Keratinocyte (primary cell): ENCODE measurements at places on chromosomes 12 and 14. TPM values are rescaled to one million over a fixed set of nuclear protein-coding genes. Genes with fewer than 3 reads are reported as not detected.

DNA sequence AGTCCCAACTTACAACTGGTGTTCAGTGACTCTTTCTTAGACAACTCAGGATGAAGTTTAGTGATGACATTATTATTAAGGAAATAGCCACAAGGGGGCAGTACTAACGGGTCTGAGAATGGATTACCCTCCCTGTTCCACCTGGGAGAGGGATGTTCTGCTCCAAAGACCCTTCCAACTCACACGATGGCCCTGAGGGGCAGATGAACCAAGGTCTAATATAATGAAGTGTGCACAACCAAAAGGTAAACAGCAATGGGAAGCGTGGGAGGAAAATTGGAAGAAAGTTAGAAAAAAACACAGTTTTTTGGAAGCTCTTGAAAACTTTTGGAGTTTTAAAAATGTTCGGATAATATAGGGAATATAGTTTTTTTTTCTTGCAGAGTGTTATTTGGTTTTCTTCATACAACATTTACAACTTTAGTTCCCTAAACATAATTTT lies 24.0 kb downstream of the FGF6 start:
- H3K27ac ChIP-seq, result no peak overlapping the region
- no peaks in the 10 kb centered on the region for H3K36me3 ChIP-seq
- no peak overlapping the region for H3K4me3 ChIP-seq
- H3K27me3 ChIP-seq, result peaks cover 14% of the 10 kb centered on the region

- no peaks in the 10 kb centered on the region for H3K27me3 ChIP-seq
- no peaks in the 10 kb centered on the region for H3K4me1 ChIP-seq
- DNase-seq, result no peak
- H3K4me3 ChIP-seq, result no peak overlapping the region
- no peak overlapping the region for H3K27ac ChIP-seq
Measured at GRCh38 chr12:65192963-65193516, 23.7 kb downstream of the LEMD3 start.

DNA sequence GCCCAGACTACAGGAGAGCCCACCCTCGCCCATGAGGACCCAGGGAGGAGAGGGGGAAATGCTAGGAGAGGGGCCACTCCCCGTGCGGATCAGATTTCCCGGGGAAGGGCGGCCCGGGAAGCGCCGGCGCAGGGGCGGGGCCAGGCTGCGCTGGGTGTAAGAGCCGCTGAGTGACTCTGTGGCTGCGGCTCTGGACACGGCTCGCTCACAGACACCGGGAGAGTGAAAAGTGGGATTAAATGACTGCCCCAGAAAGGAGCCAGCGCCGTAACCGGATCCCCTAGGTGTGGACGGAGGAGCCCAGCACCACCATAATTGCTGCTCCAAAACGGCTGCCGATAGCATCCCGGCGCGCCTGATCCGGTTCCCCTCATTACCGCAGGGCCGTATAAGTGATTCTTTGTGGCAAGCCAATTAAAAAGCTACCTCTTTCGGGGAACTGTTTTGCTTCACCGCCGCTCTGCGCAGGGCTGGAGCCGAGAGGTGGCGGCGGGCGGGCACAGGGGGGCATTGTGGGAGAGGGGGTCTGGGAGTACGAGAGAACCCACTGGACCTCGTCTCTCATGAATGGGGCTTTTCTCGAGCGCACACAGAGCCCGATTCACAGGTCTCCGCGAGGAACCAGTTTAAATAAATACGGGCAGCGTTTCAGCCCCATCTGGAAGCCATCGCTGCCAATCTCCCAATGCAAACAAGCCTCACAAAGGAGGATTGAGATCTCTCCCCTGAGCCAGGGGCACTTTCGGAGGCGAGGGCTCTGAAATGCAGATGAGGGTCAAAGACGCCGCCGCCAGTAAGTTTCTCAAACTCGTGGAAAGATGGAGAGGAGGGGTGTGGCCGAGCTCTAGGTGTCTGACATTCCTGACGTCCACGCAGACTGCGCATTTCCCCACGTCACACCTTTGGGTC lies 2.5 kb downstream of the COL2A1 start:
- H3K27me3 ChIP-seq, result peaks cover 49% of the 10 kb centered on the region
- peak overlapping the region; percentile 91 for H3K27ac ChIP-seq
- peak overlapping the region; percentile 36 for H3K4me3 ChIP-seq
- peaks cover 33% of the 10 kb centered on the region for H3K4me1 ChIP-seq
- H3K36me3 ChIP-seq, result no peaks in the 10 kb centered on the region

- H3K36me3 ChIP-seq, result no peaks in the 10 kb centered on the region
- no peak for DNase-seq
- no peaks in the 10 kb centered on the region for H3K27me3 ChIP-seq
- H3K27ac ChIP-seq, result no peak overlapping the region
Measured at GRCh38 chr12:79200176-79200575, 335.6 kb downstream of the SYT1 start.

DNA sequence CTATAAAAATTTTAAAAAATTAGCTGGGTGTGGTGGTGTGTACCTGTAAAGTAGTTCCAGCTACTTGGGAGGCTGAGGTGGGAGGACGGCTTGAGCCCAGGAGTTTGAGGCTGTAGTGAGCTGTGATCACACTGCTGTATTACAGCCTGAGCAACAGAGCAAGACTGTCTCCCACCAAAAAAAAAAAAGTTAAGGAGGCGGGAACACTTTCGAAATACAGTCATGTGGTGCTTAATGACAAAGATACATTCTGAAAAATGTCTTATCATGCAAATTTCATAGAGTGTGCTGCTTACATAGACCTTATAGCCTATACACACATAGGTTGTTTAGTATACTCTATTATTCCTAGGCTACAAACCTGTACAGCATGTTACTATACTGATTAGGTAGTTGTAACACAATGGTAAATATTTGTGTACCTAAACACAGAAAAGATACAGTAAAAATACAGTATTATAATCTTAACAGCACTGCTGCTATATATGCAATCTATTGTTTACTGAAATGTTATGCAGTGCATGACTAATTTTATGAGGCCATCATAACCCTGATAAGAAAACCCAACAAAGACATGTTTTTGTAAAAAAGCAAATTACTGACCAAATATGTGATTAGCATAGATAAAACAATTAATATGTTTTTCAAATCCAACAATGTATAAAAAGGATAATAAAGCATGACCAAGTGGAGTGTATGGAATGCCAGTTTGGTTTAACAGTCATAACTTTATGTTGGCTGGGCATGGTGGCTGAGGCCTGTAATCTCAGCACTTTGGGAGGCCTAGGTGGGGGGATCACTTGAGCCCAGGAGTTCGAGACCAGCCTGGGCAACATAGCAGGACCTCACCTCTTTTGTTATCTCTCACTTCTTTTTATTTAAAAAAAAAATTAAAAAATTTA lies 11.4 kb downstream of the EIF2S1 start:
- no peaks in the 10 kb centered on the region for H3K4me1 ChIP-seq
- DNase-seq, result no peak
- no peaks in the 10 kb centered on the region for H3K27me3 ChIP-seq
- peak overlapping the region; percentile 20 for H3K27ac ChIP-seq
- no peak overlapping the region for H3K4me3 ChIP-seq
- peaks cover 24% of the 10 kb centered on the region for H3K36me3 ChIP-seq

GRCh38 chr14:20472536-20473169 lies 3.4 kb downstream of the PNP start:
- H3K36me3 ChIP-seq, result peaks cover 58% of the 10 kb centered on the region
- H3K27ac ChIP-seq, result no peak overlapping the region
- no peak for DNase-seq
- no peak overlapping the region for H3K4me3 ChIP-seq
- peaks cover 33% of the 10 kb centered on the region for H3K4me1 ChIP-seq

DNA sequence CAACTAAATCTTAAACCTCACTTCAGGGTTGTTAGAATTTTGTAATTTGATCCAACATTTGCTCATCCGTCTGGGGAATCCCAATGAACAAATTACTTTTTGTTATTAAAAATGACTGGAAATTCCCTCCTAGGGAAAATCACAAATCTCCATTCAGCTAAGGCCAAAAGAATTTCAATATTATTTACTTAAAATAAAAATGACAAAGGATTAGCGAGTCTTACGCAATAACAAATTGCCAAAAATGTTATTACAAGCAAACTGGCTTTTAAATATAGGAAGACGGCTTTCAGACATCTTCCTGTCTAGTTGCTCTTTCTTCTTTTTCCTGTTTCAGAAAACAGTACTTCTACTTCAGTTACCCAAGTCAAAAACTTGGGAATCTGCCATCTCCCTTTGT lies 92.4 kb upstream of the TSPAN8 start:
- no peak overlapping the region for H3K27ac ChIP-seq
- no peaks in the 10 kb centered on the region for H3K4me1 ChIP-seq
- H3K27me3 ChIP-seq, result no peaks in the 10 kb centered on the region
- no peak for DNase-seq
- H3K36me3 ChIP-seq, result no peaks in the 10 kb centered on the region

GRCh38 chr14:80310938-80311750 lies 99.8 kb upstream of the DIO2 start:
- H3K27me3 ChIP-seq, result no peaks in the 10 kb centered on the region
- no peak for DNase-seq
- no peak overlapping the region for H3K4me3 ChIP-seq
- no peak overlapping the region for H3K27ac ChIP-seq
- H3K4me1 ChIP-seq, result no peaks in the 10 kb centered on the region

- H3K4me1 ChIP-seq, result no peaks in the 10 kb centered on the region
- DNase-seq, result no peak
- H3K27ac ChIP-seq, result no peak overlapping the region
- no peaks in the 10 kb centered on the region for H3K27me3 ChIP-seq
- peaks cover 13% of the 10 kb centered on the region for H3K36me3 ChIP-seq
Measured at GRCh38 chr14:34794217-34794616, 79.8 kb upstream of the CFL2 start.

Gene GMFB
- 21.6 to 50.5 TPM (median 27.3 TPM) in 3 replicates for polyA plus RNA-seq

Gene CLEC4D
- polyA plus RNA-seq, result not detected in 3 replicates

Gene LRRC43
- polyA plus RNA-seq, result 0.33 to 0.60 TPM (median 0.45 TPM) in 3 replicates

Gene GUCY2C
- polyA plus RNA-seq, result 0.03 to 0.06 TPM (median 0.03 TPM) in 3 replicates

Gene SERPINA5
- polyA plus RNA-seq, result not detected in 3 replicates

Gene ACSS3
- polyA plus RNA-seq, result 0.08 to 0.30 TPM (median 0.17 TPM) in 3 replicates

Gene RPS6KL1
- polyA plus RNA-seq, result 0.19 to 1.8 TPM (median 0.69 TPM) in 3 replicates
